ENCODE measurements at places on chromosomes 13 and 19.

GRCh38 chr13:27411341-27411740 lies 13.1 kb upstream of the GTF3A start:
- no peak for DNase-seq

DNA sequence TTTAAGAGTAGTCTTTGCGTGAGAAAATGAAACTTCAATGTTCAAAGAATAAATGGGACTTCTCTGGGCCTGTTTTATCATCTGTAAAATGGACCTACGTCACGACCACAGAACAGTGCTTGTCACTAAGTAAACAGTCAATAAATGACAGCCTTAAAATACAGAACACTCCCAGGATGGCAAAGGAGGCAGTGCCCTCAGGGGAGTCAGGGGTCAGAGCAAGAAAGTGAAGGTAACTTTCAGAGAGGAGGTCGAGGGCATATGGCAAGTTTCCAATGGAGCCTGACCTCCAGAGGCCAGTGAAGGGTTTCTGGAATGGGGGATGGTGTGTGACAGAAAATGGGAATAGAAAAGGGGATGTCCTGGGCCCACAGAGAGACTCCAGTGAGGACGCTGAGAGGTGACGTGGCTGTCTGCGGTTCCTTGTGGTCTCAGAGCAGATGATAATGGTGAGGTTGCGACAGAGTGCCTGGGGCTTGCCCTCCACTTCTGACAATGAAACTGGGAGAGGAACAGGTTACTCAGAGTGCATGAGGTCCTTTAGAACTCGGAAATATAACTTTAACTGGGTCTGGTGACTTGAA lies 91.8 kb downstream of the UBL3 start:
- no peak for DNase-seq

DNA sequence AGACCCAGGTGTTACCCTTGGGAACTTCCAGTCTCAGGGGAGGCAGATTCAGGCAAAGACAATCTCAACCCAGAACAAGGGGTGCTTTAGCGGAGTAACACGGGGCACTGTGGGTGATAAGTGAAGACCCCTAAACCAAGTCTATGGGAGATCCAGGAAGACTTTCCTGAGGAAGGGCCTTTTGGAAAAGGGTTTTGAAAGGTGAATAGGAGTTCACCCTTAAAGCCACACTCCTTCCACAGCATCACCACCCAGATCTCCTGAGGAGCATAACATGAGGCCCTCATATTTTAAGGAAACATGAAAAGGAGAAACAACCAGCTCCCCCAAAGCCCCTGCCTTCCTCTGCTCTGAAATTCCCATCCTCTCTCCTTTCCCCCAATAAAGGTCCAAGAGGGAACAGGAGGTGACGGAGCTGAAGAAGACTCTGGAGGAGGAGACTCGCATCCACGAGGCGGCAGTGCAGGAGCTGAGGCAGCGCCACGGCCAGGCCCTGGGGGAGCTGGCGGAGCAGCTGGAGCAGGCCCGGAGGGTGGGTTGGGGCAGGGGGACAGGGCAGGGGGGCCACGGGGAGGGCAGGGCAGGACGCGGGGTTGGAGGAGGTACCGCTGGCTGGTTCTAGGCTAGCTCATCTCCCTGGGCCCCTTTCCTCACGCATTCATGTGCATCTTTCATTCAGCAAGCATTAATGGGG lies 52.7 kb downstream of the KCNC3 start:
- DNase-seq, result no peak

GRCh38 chr19:51031880-51032225 lies 2.9 kb downstream of the KLK12 start:
- no peak for DNase-seq

- no peak for DNase-seq
These were observed 2.5 kb downstream of the NAPA start for GRCh38 chr19:47512183-47512947.

DNA sequence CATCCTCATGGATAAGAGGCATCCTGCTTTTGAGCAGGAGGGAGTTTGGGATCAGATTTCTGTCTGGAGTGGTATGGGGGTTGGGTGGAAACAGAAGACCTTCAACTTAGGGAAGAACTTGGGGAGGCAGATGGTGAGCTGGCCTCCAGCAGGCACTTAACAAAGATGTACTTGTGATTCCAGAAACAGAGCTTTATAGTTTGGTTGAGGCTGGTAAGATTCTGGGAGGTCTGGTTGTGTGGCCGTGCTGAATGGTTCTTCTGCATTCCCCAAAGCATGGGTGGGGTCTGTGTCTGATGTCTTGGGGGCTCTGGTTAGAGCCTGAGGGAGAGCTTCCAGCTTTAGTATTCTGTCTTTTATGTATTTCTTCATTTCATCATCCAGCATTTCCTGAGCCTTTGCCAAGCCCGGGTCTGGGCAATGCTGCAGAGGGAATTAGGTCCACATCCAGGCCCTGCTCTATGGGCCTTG lies 4.8 kb downstream of the MEGF8 start:
- no peak for DNase-seq

DNA sequence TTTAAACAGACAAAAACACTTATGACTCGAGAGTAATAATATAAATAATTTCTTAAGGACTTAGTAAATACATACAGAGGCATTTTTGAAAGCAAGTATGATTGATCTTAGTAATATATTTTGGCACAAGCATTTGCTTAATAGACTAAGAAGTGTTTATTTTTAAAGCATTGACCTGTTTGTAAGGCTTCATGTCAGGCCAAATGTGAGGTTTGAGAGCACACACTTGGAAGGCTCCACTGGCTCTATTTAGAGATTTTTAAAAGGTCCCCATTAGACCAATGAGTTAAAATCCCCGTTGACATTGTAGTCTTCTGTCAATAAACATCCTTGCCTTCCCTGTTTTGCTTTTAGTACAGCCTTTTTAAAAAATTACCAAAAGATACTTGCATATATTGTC lies 50.4 kb downstream of the ATP8A2 start:
- DNase-seq, result no peak

- no peak for DNase-seq
These were observed 258.8 kb upstream of the STARD13 start for GRCh38 chr13:33544308-33544707.

DNA sequence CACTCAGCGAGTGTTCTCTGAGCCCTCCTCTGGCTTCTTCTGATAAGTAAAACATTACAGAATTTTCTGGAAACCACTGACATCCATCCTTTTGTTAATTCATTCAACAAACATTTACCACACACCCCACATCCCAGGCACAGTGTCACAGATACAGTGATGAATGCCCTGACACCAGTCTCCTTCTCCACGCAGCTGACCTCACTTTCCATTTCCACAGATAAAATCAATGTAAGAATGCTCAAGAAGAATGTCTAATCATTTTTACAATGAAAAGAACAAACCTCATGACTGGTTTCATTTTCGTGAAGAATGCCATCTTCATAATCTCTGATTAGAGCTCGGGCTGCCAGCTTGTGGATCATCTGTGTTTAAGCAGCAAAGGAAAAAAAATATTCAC lies 69.2 kb downstream of the PARP4 start:
- no peak for DNase-seq

DNA sequence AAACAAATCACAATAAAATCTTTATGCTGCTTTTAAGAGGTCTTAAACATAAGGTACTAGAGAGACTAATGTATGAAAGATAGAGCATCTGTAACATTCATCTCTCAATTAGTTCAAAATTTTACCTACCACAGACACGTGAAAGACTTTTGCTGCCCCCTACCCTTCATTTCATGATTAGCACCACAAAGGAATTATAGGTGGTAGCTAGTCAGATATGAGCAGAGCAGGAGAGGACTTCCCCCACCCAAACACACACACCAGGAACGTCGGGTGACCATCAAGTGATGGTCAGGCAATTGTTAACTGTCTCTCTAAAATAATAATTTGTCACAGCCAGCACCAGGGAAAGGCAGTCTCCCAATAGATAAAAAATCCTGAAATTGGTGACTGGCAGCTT lies 1531.7 kb upstream of the SPRY2 start:
- no peak for DNase-seq

- DNase-seq, result no peak
These were observed 777.1 kb downstream of the LIG4 start for GRCh38 chr13:107438251-107438650.

DNA sequence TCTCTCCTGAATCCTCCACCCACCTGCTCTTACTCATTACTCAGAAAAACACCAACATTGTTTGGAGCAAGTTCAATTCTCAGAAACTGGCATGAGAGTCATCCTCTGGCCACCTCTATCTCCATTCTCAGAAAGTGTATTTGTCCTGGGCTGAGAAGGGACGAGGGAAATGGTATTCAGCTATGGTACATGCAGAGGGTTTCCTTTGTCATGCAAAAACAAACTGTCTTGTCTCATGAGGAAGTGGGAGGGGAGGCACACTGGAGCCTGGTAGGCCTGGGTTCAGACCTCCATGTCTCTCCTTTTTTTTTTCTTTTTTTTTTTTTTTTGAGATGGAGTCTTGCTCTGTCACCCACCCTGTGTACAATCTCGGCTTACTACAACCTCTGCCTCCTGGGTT lies 31.9 kb upstream of the LILRA2 start:
- peak; percentile 8 for DNase-seq

DNA sequence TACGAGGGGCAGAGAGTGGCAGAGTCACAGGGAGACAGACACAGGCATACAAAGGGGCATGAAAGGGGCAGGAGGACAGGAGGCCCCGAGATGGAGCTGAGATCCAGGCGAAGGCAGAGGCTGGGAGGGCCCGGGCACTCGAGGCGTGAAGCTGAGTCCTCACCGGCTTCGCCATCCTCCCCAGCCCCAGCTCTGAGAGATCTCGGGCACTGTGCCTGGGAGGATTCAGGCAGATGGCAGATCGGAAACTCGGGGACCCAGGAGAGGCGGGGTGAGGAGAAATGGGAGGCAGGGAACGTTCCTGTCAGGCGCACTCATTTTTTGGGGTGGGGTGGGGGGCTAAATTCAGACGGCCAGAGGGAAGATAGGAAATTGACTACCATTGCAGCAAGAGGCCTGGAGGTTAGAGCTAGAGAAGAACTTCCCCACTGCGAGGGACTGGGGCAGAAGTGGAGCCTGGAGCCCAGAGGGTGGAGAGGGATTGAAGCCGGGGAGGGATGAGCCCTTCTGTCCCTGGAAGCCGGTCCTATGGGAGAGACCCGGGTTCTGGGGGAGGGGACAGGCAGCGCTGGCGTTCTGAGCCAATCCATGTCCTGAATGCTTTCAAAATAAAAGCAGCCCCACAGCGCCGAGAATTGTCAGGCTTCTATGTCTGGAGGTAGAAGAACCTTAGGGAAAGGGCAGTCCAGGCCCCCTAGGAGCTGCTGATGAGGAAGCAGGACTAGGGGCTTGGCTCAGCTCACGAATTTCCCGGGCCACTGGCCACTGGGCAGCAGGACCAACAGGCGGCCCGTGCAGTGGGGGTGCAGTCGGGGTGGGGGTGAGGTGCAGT lies 12.6 kb downstream of the LRRC4B start:
- no peak for DNase-seq

GRCh38 chr13:99278843-99279242 lies 20.7 kb upstream of the GPR18 start:
- DNase-seq, result no peak
